ENCODE measurements at places on chromosomes 13 and 19.

DNA sequence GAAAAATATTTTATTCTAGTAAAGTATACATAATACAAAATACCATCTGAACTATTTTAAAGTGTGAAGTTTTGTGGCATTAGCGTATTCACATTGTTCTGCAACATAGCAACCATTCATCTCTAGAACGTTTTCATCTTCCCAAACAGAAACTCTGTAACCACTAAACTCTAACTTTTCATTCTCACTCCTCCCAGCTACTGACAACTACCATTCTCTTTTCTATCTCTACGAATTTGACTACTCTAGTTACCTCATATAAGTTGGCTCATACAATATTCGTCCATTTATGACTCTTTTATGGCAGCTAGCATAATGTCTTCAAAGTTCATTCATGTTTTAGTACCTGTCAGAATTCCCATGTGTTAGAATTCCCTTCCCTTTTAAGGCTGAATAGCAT lies 150.5 kb upstream of the MIR17HG start:
- DNase-seq: no peak

DNA sequence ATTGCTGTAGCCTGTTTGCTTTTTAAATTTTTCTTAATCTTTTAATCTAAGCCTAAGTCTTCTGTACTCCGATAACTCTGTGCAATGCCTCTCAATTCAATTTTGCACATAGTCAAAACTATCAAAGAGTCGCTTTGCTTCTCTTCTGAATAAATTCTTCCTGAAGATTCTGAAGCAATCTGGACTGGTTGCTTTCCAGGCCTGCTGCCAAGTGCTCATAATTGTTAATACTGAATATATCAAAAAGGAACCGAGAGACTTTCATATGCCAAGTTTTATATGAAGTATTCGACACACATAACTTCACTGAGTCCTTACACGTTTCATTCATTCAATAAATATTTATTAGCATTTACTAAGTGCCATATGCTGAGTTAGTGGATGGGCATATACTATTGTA lies 91.3 kb downstream of the EDNRB start:
- DNase-seq: no peak

DNA sequence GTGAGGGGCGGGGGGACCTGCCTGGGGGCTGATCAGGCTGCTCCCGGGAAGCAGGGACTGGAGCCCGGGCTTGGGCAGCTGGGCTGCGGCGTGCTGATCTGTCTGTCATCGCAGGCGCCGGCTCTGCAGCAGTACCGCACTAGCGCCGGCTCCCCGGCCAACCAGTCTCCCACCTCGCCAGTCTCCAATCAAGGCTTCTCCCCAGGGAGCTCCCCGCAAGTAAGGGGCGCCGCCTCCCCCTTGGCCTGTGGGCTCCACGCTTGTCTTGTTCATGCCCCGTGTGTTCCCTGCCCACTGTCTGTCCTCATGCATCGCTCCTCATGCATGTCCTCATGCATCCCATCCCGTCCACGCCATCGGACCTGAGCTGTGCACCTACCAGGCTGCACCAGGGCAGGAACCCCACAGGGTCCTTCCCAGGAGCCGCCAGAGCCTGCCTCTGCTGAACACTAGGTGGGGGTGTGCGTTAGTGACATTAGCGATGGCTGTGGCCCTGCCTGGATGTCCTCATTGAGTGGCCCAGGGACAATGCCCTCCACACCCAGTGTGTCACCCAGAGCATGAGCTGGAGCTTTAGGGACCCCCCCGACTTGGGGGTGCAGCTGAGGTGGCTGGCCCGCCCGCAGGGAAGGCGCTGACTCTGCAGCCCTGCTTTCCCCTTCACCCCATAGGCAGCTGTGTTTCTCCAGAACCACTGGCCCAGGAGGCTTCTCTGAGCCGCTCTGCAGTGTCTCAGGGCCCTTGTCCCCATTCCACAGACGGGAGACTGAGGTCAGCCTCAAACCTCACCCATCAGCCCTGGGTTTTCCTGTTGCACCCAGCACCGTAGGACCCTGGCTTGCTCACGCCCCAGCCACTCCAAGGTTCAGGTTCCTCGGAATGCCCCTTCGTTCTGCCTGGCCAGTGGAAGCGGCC lies 19.5 kb downstream of the COMP start:
- no peak for DNase-seq

DNA sequence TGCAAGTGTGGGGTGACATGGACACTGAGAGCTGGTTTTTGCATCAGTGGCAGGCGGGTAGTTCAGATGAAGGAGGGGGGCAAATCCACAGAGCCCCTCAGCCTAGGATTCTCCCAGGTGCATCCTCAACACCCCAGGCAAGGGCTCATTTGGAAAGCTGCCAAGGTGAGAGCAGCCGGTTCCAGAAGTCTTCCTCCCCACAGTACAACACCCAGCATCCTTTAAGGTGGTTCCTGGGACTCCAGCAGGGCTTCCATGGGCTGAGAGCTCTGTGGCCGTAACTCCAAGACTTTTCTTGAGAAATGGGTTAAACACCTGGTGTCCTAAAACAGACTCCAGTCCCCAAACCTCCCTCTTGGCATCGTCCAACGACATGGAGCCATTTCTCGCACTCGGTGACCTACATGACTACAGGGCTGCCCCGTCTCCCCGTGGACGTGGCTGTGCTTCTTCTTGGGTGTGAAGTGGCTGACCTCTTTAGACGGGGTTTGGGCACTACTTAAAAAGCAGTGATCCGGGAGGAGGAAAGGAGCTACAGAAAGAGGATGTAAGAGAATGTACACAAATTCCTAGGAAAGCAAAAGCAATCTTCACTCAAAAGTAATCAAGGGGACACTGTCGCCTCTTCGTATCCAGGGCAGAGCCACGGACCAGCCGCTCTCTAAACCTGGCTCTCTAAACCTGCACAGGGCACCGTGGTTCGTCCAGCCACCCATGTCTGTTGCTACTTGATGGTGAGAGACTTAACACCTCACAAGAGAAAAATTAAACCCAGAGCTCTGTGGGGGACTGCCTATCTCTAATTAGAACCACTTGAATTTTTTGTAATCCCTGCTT lies 25.5 kb downstream of the RANBP3 start:
- DNase-seq: no peak

DNA sequence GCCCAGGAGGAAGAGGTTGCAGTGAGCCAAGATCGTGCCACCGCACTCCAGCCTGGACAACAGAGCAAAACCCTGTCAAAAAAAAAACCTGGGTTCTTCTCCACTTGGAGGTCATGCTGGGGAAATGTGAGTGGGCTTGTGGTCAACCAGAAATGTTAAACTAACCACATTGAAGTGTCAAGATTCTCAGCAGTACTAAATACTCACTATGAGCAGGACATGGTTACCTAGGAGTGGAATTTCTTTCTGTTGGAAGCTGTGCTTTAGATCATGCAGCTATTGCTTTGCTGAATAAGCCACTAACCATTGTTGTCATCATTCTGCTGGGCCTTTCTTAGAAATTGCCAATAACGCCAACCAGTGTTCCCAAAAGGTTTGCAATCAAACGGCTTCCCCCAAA lies 253.3 kb upstream of the TSHZ3 start:
- DNase-seq: no peak

DNA sequence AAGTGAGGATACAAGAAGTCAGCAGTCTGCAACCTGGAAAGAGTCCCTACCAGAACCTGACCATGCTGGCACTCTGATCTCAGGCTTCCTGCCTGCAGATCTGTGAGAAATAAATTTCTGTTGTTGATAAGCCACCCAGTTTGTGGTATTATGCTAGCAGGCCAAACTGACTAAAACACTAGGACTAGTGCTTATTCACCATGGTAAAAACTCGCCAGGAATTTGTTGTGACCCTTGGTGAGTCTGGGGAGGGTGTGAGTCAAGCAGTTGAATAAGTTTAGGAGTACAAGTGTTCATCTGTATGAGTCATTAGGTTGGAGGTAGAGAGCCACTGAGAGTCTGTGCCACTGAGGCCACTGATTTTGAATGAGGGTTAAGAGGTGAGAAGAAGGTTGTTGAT lies 3.6 kb downstream of the ZIK1 start:
- DNase-seq: no peak

DNA sequence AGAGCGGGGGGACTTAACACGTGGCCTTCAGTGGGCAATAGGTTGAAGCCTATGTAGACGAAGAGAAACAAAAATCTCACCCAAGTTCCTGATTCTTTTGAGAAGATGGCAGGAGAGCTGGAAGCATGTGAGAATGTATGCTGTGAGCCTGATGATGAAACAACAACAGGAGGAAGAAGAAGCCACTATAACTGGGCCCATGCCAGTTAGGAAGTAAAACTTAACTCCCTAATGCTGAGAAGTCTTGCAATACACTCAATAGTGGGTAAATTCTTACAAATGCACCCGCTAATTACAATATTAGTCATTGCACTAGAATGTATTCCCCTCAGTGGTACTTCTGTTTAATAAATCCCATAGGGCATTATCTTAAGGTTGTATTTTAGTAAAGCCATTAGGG lies 9.1 kb downstream of the PCDH17 start:
- no peak for DNase-seq

- no peak for DNase-seq
Observed at GRCh38 chr13:43489233-43489632, 297.5 kb downstream of the ENOX1 start.

GRCh38 chr13:106570299-106570852 lies 2.4 kb upstream of the ARGLU1 start:
- peak; percentile 44 for DNase-seq

GRCh38 chr13:71513411-71514033 lies 353.5 kb downstream of the DACH1 start:
- DNase-seq: no peak

All from stimulated activated CD4-positive, alpha-beta T cell treated with anti-CD3 and anti-CD28 coated beads, TNF-alpha, amount 100 ng/mL, for 1 hour (primary cell).